ENCODE measurements at places on chromosomes 4 and X. TPM values are rescaled to one million over a fixed set of nuclear protein-coding genes. Genes with fewer than 3 reads are reported as not detected.

The COL25A1 gene
- 1.4 TPM for total RNA-seq

The FRMPD4 gene
- not detected for total RNA-seq

DNA sequence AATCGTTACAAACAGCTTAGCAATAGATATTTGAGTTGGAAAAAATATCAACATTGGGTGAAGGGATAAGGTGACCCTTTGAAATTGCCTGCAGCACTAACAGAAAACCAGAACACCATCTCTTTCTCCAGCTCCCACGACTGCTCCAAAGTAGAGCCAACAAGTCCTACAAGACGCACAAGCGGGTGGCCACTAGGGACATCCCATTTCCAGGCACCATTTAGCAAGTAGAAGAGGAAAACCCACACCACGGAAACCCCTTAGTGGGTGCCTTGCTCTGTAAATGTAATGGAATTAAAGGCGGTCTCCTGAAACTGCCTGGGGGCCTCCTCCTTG, 1.9 kb downstream of the ARHGAP6 start:
- H3K27me3 ChIP-seq: no peaks in the 10 kb centered on the region
- no peak overlapping the region for H3K27ac ChIP-seq
- DNase-seq: no peak
- no peak overlapping the region for H3K4me3 ChIP-seq

GRCh38 chr4:140856621-140857062, 100.5 kb upstream of the TBC1D9 start:
- H3K27me3 ChIP-seq: no peaks in the 10 kb centered on the region
- H3K36me3 ChIP-seq: no peaks in the 10 kb centered on the region
- peaks cover 9% of the 10 kb centered on the region for H3K4me1 ChIP-seq
- no peak overlapping the region for H3K4me3 ChIP-seq
- DNase-seq: no peak
- no peak overlapping the region for H3K27ac ChIP-seq

- no peak overlapping the region for H3K4me3 ChIP-seq
- H3K27ac ChIP-seq: no peak overlapping the region
- H3K4me1 ChIP-seq: no peaks in the 10 kb centered on the region
- no peaks in the 10 kb centered on the region for H3K36me3 ChIP-seq
Measured at GRCh38 chr4:61678297-61678696, 478.2 kb downstream of the ADGRL3 start.

- no peak overlapping the region for H3K4me3 ChIP-seq
- no peak overlapping the region for H3K27ac ChIP-seq
- no peaks in the 10 kb centered on the region for H3K4me1 ChIP-seq
- no peak for DNase-seq
- no peaks in the 10 kb centered on the region for H3K36me3 ChIP-seq
Measured at GRCh38 chr4:130403221-130403620, 1307.3 kb downstream of the C4orf33 start.

- H3K4me3 ChIP-seq: no peak overlapping the region
- no peaks in the 10 kb centered on the region for H3K36me3 ChIP-seq
- DNase-seq: no peak
- no peak overlapping the region for H3K27ac ChIP-seq
- H3K4me1 ChIP-seq: no peaks in the 10 kb centered on the region
Measured at GRCh38 chr4:39521253-39521919, 5.9 kb downstream of the UGDH start.

GRCh38 chr4:3372264-3372932, 69.4 kb upstream of the HGFAC start:
- H3K4me3 ChIP-seq: no peak overlapping the region
- DNase-seq: peak; percentile 75
- H3K36me3 ChIP-seq: no peaks in the 10 kb centered on the region
- H3K27ac ChIP-seq: peak overlapping the region; percentile 79
- H3K4me1 ChIP-seq: peaks cover 50% of the 10 kb centered on the region

DNA sequence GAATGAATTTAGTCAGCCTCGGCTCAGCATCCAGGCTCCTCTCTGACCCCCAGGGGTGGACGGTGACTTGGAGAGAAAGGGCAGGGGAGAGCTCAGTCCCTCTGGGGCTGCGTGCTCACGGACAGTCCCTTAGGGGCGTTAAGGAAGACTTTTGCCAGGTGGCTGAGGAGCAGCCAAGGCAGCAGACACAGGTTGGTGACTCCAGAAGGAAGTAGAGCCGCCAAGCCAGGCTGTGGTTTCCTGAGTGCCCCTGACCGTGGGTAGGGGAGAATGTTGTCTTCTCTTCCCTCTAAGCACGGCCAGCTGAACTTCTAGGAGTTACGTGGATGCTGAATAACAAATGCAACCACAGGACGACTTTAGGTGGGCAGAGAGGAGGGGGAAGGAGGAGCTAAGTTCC, 91.0 kb upstream of the MTM1 start:
- no peaks in the 10 kb centered on the region for H3K4me1 ChIP-seq
- DNase-seq: no peak
- no peak overlapping the region for H3K4me3 ChIP-seq
- no peaks in the 10 kb centered on the region for H3K36me3 ChIP-seq
- H3K27ac ChIP-seq: peak overlapping the region; percentile 62

GRCh38 chrX:75067931-75068330, 88.2 kb downstream of the ABCB7 start:
- H3K4me3 ChIP-seq: no peak overlapping the region
- H3K27me3 ChIP-seq: no peaks in the 10 kb centered on the region
- peaks cover 47% of the 10 kb centered on the region for H3K36me3 ChIP-seq

DNA sequence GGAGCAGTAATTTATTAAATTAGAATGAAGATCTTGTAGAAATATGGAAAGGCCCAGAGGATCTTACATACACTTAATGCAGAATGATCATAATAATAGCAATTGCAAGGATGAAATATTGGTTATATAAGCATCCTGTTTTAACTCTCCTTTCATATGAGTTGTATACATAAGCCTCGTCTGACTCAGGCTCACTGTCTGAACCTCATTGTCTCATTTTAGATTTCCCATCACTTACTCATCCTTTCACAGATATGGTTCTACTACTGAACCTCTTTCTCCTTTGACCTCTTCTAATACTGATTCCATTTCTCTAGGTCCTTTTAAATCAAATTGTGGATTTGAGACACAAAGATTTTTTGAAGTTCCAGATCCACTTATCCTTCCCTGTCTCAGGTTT, 277.3 kb upstream of the TRPC5 start:
- H3K27me3 ChIP-seq: no peaks in the 10 kb centered on the region
- H3K36me3 ChIP-seq: no peaks in the 10 kb centered on the region
- H3K4me3 ChIP-seq: no peak overlapping the region
- DNase-seq: no peak

Measured in spleen (tissue), 13 donors.